ENCODE measurements at places on chromosomes 6 and 20.

DNA sequence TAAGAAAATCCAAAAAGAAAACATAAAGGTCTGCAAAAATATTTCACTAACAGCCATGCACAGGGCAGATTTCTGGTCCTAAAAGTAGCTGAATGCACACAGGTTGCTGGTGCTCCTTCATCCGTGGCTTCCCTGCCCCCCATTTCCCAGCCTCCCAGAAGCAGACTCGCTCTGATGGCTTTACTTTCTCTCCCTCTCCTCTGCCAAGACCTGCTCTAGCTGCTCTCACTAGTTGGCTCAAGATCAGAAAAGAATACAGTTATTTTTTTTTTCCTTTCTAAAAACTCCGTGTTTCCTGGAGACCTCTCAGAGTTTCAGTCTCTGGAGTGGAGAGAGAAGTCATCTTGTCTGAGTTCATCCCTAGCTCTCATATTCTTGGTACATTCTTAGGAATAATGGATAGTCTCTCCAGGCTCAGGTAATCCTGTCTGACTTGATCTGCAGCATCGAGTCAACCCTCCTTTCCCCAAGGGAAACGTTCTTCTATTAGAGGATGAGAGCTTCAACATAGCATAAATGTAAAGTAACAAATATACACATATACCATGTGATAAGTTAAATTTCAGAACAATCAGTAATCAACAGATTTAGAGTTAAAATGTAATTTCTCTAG is 214.2 kb downstream of the TBC1D7 start:
- DNase-seq, result no peak

GRCh38 chr20:49562311-49563014 is 5.5 kb downstream of the PTGIS start:
- DNase-seq, result peak; percentile 94

DNA sequence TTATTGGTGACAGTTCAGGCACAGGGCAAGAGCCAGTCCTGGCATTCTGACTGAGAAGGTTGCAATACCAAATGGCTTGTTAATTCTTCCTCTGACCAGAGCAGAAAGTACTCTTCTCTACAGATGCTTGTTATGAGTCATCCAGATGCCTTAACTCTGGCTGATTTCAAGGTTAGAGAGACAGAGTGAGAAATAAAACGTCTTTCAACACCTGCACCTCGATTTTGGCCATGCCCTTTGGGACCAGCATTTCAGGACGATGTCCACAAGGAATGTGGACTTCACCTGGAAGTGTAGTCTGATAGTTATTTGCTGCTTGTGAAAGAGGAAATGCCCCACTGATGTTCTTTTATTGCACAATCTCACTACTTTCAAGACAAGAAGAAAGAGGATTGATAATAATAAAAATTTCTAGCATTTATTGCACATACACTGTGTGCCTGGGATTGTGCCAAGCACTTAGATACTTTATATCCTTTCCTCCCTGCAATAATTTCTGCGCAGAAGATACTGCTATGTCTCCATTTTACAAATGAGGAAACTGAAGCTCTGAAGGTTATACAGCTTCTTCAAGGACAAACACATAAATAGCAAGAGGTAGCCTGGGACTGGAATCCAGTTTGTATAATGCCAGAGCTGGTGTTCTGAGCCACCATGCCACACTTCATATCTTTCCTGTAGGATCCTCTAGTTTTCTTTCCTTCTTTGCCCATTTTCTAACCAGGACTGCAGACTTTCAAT is 33.5 kb upstream of the MCM3 start:
- no peak for DNase-seq

GRCh38 chr6:8315154-8315553 is 120.2 kb downstream of the SLC35B3 start:
- no peak for DNase-seq

DNA sequence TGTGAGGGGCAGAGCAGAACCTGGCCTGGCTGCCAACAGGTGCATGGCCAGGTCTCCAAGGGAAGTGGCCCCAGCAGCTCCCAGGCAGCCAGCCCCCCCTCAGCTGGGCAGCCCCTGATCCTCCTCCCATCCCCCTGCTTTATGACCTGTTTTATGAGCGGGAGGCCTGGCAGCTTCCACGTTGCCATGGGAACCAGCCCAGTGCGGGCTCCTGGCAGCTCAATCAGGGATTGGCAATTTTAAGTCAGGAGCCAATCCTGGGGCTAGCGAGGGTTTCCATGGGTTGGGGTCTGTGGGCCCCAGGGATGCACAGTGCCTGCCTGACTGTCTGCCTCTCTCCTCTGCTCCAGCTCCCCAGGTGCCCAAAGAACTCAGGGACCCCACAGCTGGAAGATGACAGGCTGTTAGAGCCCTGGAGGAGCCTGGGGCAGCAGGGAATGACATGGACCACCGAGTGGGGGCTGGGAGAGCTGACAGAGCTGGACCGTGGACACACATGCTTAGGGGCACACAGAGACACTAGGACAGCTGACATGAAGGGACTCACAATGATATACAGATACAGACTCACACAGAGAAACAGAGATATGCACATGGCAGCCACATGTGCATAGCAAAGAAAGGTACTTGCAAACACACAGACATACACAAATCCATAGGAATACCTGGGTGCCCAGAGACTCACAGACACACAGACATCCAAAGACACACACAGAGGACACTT is 56.5 kb upstream of the SIRPA start:
- no peak for DNase-seq

- no peak for DNase-seq
Observed at GRCh38 chr20:34052414-34052813, 58.7 kb downstream of the RALY start.

GRCh38 chr6:158285656-158286021 is 26.6 kb upstream of the TULP4 start:
- no peak for DNase-seq
